ENCODE measurements at places on chromosomes 12 and 14. TPM values are rescaled to one million over a fixed set of nuclear protein-coding genes. Genes with fewer than 3 reads are reported as not detected.

DNA sequence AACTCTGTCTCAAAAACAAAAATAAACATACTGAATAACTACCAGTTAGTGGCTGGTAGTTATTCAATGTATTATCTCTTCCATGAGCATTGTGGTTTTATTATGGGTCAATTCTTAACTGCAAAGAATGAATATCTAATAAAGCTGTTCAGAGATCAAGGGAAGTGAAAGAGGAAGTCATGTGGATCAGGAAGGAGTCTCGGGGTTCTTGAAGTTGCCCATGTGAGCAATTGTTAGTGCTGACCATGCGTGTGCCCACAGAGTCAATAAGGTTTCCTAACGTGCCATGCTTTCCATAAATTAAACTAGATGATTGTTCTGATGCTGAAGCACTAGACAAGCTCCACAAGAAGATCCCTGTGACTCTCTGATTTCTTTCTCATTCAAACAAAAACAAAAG, 136.5 kb upstream of the CPSF6 start:
- no peak for DNase-seq

DNA sequence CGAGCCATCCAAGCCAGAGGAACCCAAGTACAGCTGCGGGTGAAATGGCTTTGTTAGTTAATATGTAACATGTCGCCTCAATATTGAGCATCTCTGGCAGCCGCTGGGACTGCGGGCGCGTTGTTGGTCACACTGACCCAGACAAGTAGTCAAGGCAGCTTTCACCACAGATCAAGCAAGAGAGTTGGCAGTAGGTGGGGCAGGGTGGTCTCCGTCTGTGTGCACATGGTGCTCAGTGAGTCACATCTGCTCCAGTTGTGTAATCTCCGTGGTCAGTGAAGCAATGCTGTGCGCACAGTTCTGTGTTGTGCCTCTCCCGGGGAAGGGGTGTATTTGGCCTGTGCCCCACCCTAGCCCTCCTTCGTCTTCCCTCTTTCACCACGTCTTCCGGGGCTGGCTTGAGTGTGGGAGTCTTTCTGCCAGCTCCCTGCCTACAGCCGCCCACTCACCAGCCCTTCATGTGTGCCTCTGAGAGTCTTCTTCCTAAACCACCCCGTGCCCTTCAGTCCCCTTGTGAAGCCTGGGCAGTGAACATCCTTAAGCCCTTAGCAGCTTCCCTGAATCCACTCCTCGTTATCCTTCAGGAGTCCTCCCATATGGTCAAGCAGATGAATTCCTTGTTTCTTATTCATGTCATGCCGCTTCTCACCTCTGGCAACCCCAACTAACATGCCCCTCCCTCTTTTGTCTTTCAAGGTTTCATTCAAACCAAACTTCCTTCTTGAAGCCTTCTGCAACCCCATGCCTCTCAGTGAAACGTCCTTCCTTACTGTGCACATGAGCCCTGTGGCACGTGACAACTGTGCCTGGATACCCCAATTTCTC, 242.1 kb downstream of the CACNA1C start:
- no peak for DNase-seq

- DNase-seq, result no peak
These were observed 1482.5 kb upstream of the TMEM132C start for GRCh38 chr12:126784328-126784921.

GRCh38 chr12:22255097-22255496, 79.4 kb downstream of the ST8SIA1 start:
- DNase-seq, result no peak

- no peak for DNase-seq
These were observed 1324.1 kb downstream of the AACS start for GRCh38 chr12:126389220-126389841.

GRCh38 chr12:89075880-89076540, 276.3 kb downstream of the DUSP6 start:
- no peak for DNase-seq

- no peak for DNase-seq
These were observed 144.7 kb upstream of the BTG1 start for GRCh38 chr12:92290350-92290695.

DNA sequence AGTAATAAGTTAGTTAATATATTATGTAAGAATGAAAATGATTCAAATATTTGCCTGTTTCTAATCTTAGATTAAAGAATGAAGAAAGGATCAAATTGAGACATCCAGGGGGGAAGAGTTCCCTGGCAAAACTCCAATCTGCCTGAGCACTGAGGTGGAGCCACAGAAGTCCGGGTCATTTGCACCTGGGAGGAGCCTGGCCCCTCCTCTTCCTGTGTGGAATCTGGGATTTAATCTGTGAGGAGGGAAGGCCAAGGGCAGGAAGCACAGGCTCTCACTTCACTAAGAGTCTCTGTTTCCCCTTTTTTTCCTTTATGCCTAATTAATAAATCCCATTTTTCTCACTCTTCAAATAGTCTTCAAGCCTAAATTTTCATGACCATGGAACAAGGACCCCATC, 599.5 kb downstream of the FLRT2 start:
- DNase-seq, result no peak

- no peak for DNase-seq
These were observed 248.5 kb upstream of the PDE3A start for GRCh38 chr12:20119596-20120402.

GRCh38 chr12:85627584-85627983, 208.6 kb downstream of the RASSF9 start:
- DNase-seq, result no peak

DNA sequence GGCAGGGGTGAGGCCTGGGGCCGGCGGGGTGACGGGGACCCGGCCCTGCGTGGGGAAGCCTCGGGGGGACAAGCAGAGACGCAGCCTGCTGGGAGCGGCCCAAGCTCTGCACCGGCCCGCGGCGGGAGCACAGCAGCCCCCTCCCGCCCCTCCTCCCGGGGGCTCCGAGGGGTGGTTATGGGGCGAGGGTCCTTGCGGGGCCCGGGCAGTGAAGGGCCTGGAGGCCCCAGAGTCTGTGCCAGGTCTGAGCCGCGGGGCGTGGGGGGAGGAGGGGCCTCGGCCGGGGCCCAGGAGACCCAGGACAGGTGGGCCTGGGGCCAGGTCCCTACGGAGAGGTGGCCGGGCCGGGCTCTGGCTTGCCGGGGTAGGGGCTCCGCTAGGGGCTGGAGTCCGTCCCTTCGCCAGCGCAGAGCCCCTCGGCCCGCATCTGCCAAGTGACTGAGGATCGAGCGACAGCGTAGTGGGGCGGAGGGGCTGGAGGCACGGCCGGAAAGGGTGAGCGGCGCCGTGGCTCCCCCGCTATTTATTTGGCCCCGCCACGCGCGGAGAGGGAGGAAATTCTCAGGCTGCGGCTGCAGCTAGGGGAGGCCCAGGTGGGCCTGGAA, 495 bp downstream of the TMEM121 start:
- no peak for DNase-seq

GRCh38 chr12:24796876-24797275, 152.0 kb downstream of the BCAT1 start:
- no peak for DNase-seq

- no peak for DNase-seq
These were observed 2.3 kb downstream of the OR6J1 start for GRCh38 chr14:22641846-22642245.

DNA sequence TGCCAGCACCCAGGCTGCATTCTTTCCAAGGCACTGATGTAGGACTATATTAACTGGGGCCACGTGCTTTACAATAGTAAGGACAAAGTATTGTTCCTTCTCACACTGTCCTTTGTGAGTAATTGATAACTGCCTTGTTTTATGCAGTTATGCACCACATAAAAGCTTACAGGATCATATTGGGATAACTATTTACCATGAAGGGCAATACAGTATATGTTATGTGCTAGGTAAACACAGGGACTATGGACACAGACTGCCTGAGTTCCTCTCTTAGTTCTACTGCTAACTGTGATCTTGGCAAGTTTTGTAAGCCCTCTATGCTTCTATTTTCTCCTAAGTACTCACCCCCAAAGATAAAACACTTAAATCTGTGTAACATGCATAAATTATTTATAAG, 183.7 kb downstream of the NOVA1 start:
- DNase-seq, result no peak

GRCh38 chr12:5184186-5184585, 140.5 kb downstream of the KCNA5 start:
- DNase-seq, result no peak

DNA sequence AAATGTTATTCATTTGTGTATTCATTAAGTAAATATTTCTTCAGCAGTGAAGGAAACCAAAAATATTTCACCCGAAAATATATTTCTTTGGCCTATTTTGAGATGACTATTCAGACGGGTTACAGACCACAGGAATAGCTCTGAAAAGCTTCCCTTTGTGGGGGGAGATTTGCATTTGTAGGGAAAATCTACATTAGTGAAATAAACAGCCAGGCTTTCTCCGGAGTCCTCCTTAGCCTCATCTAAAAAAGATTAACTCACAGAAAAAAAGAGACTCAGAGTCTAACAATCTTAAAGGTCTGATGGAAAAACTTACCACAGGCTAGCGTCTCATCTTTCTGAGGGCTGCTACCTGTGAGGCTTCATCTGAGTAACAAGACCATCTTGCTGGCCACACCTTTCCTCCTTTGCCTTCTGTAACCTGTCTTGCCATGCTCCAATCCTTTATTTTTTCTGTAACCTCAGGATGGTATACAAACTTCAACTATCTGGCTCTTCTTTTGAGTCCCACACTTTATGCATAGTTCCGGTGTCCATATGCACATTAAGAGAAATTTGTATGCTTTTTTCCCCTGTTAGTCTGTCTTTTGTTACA, 100.7 kb downstream of the CNTN1 start:
- no peak for DNase-seq

DNA sequence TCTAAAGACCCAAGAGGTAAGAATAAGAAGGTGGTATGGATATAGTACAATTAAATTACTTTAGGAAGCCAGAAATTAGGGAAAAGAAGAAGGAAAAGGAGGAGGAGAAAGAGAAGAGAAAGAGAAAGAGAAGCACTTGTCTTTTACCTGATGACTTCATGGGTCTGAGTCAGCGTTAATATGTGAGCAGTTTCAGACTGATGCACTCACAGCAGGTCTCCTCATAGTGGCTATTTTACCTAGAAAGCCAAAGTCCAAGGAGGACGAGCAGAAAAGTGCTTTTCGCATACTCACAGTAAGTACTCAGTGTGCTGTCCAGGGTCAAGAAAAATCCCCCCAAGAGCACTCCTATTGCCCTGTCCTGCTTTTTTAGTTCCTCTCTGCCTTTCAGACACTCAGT, 222.1 kb downstream of the C12orf42 start:
- DNase-seq, result no peak

DNA sequence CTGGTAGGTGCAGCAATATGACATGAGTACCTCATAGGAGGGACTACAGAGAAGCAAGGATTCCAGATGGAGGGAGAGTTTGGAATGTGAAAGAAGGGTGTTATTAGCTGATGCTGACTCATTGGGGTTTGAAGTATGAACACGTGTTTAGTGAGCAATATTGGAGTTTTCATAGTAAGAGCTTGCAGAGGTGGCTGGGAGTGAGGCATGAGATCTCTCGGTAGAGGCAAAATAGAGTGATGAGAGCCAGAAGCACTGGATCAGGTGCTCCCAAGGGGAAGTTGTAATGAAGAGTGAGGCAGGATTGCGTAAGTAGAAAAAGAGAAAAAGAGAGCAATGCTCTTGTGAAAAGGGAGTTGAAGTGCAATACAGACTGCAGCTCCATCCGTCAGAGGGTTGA, 42.1 kb downstream of the MGST1 start:
- no peak for DNase-seq

GRCh38 chr14:36333119-36333518, 12.7 kb upstream of the MBIP start:
- no peak for DNase-seq

GRCh38 chr12:116024769-116025168, 252.7 kb downstream of the MED13L start:
- DNase-seq, result no peak

DNA sequence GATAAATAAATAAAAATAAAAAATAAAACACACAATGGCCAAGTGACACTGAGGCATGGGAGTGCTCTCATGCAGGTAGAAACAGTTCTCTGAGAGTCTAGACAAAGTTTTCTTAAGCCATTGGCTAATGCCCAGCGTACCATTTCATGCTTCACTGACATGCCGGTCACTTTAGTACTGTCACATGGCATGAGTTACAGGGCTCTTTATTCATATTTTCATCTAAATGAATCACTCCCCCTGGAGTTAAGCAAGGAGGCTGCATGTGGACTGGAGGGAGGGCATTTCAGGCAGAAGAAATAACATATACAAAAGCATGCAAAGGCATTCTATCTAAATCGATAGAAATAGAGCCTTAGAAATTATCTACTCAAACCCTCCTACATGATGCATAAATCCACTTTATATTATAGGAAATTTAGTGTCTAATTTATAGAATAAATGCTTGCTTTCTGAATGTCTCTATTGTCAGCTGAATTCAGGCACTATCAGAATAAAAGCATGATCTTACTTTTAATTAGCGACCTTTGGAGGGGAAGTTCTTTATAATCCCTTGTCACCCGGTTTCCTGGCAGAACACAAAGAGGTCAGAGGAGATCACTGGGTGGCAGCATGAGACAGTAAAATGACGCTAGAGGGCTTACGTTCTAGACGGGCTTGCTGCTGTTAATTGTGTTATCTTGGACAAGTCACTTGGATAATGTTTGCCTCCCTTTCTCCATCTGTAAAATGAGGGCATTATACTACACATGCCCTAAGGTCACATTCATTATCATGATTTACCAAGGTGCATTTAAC, 17.5 kb downstream of the DYRK4 start:
- DNase-seq, result no peak

DNA sequence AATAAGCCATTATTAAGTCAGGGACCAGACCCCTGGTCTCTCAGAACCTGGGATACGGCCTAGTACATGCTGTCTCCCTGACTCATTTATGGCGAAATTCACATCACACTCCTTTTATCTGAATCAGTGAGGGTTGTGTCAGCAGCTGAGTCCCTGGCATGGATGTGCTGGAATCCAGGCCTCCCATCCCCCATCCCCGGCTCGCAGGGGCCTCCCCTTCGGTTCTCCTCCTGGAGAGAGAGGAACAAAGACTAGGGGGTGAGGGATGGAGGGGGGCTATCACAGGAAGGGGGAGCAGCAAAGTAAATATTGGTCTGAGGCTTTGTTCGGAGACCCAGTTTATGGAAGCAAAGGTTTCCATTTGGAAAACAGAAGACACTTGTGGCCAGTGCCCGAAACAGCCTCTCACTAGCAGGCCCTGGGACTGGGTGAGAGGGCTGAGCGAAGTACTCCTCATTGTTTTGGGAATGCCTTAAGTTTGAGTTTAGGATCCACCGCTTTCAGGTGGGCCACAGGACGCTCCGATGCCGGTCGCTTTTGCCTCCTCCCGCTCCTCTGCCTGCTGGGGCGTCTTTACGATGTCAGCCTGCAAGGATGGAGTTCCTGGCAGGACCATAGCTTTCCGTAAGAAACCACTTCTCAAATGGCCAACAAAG, 145.0 kb downstream of the PRKCH start:
- no peak for DNase-seq

The ALDH6A1 gene
- total RNA-seq, result 8.5 TPM

The PLCZ1 gene
- not detected for total RNA-seq

The HOXC10 gene
- total RNA-seq, result not detected

The TIGAR gene
- total RNA-seq, result 13.3 TPM

The KRT83 gene
- not detected for total RNA-seq

The JDP2 gene
- total RNA-seq, result 0.79 TPM

The CCDC38 gene
- not detected for total RNA-seq

The DIP2B gene
- total RNA-seq, result 47.5 TPM

The DEPDC4 gene
- total RNA-seq, result not detected

The TSPAN9 gene
- 1.2 TPM for total RNA-seq

The WSB2 gene
- 30.8 TPM for total RNA-seq

The SMCO2 gene
- total RNA-seq, result not detected

The DLK1 gene
- total RNA-seq, result not detected

The NXPH4 gene
- total RNA-seq, result 0.49 TPM

The HOXC9 gene
- total RNA-seq, result not detected

The PLEKHD1 gene
- total RNA-seq, result 0.25 TPM

The FOXG1 gene
- not detected for total RNA-seq

Measured in CD4-positive, CD25-positive, alpha-beta regulatory T cell (primary cell).